ENCODE measurements at places on chromosomes 4 and X.

GRCh38 chrX:41031256-41031967 lies 53.8 kb upstream of the USP9X start:
- DNase-seq, result no peak

- DNase-seq, result no peak
Measured at GRCh38 chr4:93403571-93403970, 425.0 kb upstream of the ATOH1 start.

DNA sequence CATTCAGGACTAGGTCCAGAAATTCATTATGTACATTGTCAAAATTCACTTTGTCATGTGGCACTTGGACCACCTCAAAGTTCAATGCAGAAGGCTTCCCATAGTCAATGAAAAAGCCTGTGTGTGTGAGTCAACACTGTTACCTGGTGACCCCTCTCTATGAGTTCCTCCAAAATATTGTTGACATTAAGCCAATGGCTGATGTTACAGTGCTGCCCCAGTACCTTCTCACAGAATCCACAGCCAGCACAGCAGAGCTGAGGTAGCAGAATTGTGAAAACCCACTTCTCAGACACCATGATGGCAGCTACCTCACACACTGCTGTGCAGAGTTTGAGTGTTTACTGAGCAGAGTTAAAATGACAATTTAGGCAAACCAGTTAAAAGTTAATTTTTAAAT lies 22.4 kb upstream of the UGT2B4 start:
- DNase-seq, result no peak

GRCh38 chrX:119236623-119237561 lies 807 bp downstream of the PGRMC1 start:
- no peak for DNase-seq

- no peak for DNase-seq
Measured at GRCh38 chr4:100988876-100989275, 358.4 kb downstream of the PPP3CA start.

DNA sequence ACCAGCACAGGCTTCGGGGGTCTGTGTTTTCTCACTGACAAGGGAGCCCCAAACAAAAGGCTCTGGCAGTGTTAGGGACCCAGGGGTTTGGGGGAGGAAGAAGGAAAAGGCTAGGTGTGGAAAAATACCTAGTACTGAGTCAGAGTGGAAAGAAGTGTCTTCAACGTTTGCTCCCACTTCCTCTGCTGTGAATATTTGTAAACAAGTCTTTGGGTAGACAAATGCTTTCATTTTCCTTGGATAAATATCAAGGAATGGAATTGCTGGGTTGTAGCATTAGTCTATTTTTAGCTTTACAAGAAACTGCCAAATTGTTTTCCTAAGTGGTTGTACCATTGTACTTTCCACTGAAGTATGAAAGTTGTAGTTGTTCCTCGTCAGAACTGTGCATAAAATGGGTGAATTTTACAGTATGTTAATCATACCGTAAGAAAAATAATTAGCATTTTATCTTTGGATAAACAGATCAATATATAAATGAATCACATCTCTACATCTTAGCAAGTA lies 17.4 kb downstream of the COL4A5 start:
- DNase-seq, result no peak

DNA sequence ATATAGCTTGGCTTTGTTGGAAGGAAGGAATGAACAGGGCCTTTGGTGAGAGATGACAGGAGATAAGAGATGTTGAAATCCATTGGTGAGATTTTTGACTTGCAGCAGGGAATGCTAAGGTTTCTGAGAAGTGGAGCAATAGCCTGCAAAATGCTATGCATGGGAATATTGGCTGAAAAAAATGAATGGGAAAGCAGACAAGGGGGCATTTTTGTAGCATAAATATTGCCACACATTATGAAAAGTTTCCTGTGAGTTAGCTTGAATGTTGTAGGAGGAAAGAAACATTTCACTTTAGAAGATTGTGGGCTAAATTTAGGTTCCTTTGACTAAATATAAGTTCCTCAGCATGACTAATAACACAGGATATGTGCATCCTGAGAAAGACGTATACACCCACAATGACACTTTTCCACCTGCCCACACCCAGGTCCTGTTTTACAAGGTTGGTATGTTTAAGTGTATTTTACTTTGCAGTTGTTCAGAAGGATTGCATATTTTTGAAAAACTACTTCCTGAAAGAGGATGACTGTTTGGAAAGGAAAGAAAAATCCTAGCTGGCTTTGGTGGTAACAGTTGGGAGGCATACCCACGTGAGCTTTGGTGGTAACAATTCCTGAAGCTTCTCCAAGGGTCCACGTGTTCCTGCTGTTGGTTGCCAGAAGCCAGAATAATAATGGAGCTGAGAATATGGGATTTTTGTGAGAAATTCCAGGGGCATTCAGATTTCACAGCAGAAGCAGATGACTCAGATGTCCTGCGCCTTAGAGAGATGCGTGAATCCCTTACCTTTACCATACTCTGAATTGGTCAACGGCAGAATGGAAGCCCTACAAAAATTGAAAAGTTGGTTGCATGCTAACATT lies 28.5 kb downstream of the PHEX start:
- no peak for DNase-seq

DNA sequence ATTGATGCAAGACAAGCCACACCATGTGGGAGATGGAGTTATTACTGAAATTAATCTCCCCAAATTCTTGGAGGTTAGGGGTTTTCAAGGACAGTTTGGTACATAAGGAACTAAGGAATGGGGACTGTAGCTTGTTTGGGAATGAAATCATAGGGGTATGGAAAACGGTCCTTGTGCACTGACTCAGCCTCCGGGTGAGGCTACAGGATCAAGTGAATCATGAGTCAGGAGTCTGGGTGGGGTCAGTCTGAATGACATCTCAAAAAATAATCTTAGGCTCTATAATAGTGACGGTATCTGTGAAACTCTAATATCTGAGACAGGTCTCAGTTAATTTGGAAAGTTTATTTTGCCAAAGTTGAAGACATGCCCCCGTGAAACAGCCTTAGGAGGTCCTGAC lies 128.5 kb upstream of the CYSLTR1 start:
- no peak for DNase-seq

DNA sequence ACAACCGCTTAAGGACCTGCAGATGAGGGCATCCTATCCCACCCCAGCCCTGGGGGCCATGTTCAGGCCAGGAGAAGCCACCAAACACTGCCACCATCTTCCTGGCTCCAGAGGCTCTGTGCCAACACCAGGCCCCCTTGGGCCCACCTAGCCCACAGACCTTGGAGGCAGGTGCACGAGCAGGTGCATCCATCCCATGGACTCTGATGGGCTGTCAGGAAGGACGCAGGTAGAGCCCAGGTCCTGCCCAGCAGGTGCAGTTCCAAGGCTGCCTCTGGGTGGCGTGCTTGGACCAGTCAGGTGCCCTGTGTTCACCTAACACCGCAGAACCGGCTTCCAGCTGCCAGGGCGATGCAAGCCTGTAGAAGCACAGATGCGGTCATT lies 22.8 kb upstream of the PDE6B start:
- peak; percentile 19 for DNase-seq

DNA sequence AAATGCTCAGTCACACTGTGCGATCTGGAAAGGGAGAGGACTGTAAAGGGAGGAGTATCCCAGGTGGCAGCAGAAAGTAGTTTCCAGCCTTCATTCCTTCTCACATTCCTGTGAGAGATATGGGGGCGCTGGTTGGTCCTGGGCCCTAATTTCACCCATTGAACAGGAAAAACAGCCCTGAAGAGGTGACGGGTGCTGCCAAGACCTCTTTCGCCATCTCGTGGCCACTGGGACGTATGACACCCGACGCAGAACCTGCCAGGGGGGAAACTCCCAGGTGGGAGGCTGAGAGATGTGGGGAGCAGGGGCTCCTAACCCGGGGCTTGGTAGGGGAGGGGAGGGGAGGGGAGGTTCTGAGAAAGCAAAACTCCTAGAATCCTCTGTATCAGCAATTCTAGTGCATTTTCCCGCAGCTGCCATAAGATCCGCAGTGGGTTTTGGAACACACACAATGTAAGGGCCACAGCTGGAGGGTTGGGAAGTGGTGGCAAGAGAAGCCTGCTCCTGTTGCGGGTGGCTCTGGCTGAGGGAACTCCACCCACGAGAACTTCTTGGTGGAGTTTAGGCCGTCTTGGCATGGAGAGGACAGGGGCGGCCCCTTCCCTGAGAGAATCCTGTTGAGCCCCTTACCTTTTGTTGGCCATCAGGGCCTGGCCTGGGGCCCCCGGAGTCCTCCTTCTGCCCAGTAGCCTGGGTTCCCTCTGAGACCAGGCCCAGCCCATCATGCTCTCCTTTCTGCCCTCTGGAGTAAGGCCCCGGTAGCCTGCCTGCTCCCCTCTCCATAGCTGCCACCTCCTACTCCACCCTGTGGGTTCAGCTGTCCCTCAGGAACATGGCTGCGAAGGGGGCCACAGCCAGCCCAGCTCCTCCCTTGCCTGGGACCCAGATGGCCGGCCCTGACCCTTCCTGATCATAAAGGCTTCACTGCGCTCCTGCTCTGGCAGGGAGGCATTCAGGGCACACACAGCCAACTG lies 134.1 kb downstream of the OR13H1 start:
- DNase-seq, result no peak

DNA sequence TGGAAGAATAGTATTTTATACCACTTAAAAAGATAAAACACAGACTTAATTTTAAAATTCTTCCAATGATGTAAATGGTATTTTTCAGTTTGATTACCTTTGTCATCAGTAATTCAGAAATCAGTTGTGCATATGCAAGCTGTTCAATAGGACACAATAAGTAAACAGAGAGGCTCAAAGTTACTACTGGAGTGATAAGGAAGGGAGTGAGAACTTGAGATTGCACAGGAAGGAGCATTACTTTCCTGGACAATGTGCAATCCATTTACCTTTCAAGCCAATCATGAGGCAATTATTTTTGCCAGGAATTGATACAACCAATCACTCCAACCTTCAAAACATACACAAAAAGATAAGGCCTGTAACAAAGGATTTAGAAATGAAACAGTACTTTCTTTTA lies 1024.3 kb downstream of the RAPGEF2 start:
- DNase-seq, result no peak

- DNase-seq, result no peak
Measured at GRCh38 chr4:67570537-67570936, 12.0 kb downstream of the STAP1 start.

DNA sequence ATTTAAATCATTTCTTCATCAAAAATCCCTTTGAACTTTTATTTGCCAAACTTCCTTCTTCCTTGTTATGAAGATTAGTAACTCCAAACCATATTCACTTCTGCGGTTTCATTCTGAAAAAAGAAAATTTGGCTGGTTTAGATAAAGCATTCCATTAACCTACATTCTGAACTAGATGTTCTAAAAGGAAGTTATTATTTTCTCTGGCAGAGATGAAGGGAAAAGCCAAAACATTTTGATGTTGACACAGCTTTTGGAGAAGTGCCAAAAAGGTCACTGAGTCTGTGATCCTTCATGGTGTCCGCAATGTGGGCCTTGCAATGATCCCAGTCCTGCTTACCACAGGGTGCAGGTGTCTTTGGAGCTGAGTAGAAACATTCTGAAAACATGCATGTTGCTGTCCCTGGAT lies 36.0 kb downstream of the CXCL8 start:
- DNase-seq, result no peak

GRCh38 chr4:80011636-80012236 lies 61.3 kb downstream of the ANTXR2 start:
- no peak for DNase-seq

DNA sequence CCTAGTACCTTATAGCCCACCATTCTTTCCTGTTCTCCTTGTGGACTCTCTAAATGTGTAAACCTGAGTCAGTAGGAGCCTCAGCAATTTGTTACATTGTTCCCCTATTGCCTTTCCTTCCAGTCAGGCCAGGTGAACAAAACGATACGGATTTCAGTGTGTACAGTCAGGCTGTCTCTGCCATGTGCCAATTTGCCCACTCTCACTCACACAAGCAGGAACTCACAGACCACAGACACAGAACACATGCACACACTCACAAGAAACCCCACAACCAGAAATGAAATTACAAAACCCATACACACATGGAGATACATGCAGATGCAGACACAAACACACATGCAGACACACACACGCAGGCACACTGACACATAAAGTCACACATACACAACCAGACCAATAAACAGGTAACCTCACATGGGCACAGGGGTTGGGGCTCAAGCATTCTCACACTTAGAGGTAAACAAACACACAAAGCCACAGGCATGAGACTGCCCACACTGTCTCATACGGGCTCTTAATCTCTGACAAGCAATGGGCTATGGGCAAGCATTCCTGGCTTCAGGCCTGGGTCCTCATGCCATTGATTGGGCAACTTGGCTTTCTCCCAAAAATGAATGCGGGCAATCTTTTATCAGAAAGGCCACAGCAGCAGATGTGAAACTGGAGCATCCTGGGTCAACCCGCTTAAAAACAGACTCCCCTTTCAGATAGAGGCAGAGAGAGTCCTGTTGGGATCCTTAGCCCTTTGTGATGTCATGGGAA lies 68.7 kb downstream of the NBDY start:
- DNase-seq, result no peak

GRCh38 chr4:130995988-130996387 lies 1900.0 kb downstream of the C4orf33 start:
- DNase-seq, result no peak

DNA sequence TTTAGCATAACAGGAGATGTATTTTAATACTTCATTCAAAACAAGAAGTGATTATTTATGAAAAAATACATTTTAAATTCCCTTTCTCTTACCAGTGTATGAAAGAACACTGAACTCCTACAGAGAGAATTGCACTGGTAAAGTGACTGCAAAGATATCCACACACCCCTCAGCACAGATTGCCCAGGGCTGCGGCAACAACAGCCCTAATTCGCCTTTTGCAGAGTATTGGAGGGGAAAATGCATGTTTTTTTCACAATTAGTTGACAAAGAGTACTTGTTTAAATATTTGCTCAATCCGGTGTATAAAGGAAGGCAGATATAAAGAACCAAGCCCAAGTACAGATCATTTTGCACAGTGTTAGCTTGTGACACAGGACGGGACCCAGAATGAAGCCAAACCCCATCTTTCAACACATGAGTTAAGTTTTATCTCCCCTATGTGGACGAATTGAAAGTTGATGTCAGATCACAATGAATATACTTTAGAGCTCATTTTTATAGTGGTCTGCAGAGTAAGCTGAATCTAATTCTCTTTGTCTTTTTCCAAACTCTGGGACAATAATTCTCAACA lies 551.4 kb upstream of the IGFBP7 start:
- no peak for DNase-seq

- no peak for DNase-seq
Measured at GRCh38 chr4:139550724-139551429, 5.1 kb downstream of the SETD7 start.

- DNase-seq, result no peak
Measured at GRCh38 chrX:9355739-9356138, 109.1 kb upstream of the TBL1X start.

- no peak for DNase-seq
Measured at GRCh38 chr4:45284400-45285085, 558.2 kb upstream of the GNPDA2 start.

DNA sequence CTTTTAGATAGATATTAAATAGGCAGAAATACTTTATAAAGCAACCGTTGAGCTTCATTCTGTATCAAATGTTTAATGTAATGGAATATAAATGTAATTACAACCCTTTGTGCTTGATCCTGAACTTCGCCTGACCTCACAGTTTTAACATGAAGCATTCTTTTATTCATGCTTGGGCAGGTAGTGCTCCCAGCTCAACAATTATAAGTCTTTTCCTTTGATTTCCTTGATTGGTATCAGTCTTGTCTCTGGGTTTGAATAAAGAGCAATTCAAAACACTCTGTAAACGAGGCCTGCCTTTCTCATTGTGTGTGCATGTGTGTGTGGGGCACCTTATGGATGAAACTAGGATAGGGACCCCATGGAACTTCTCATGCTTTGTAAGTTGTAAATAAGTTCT lies 6.8 kb downstream of the METAP1 start:
- no peak for DNase-seq

GRCh38 chr4:185272245-185272644 lies 62.8 kb downstream of the SNX25 start:
- no peak for DNase-seq

All from activated T-helper 1 cell treated with anti-CD3 and anti-CD28 coated beads, Interleukin-2, amount 50 U/mL, for 16 hours (primary cell).